Posterior vena cava (tissue), 2 donors: ENCODE measurements at places on chromosomes 7 and 10. TPM values are rescaled to one million over a fixed set of nuclear protein-coding genes. Genes with fewer than 3 reads are reported as not detected.
A peak's percentile ranks its signal among the peaks of the same experiment; 100 is the strongest.

Gene DMBT1
- not detected for total RNA-seq

Gene CPN1
- not detected for total RNA-seq

Gene FAM131B
- total RNA-seq: 1.1 TPM

Gene NPSR1
- total RNA-seq: not detected

Gene DYNC1I1
- total RNA-seq: 17.9 TPM

Gene HSPA14
- total RNA-seq: 13.9 TPM

- no peak for DNase-seq
These were observed 69.8 kb downstream of the HDAC9 start for GRCh38 chr7:18565337-18565736.

- DNase-seq: no peak
These were observed 218.3 kb upstream of the AKR1E2 start for GRCh38 chr10:4607681-4608080.

DNA sequence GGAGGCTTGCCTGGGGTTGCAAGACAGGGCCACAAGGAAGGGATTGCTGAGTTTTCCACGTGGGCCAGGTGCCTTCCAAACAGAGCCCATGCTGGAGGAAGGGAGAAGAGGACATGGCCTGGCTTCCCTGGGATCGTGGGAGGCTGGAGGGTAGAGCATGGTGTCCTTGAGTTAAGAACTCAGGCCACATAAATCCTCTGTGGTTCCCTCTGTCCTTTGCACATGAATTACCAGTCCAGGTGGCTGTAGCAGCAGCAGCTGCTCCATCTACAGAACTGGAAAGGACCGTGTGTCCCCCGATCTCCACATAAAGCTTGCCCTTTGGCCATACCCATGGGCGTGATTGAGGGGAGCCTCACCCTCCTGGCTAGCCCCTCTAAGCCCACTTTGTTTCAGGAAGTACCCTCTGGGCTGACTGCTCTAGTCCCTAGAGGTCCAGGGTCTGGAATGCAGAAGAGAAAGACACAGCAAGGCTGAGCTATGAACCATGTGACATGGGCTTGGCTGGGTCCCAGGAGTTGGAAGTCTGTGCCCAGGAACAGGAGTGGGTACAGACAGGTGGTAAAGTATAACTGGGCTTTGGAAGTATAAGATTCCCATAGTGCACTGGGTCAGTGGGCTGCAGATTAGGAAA, 84.9 kb downstream of the C10orf105 start:
- DNase-seq: no peak

GRCh38 chr10:3734111-3734510, 50.9 kb downstream of the KLF6 start:
- DNase-seq: no peak

DNA sequence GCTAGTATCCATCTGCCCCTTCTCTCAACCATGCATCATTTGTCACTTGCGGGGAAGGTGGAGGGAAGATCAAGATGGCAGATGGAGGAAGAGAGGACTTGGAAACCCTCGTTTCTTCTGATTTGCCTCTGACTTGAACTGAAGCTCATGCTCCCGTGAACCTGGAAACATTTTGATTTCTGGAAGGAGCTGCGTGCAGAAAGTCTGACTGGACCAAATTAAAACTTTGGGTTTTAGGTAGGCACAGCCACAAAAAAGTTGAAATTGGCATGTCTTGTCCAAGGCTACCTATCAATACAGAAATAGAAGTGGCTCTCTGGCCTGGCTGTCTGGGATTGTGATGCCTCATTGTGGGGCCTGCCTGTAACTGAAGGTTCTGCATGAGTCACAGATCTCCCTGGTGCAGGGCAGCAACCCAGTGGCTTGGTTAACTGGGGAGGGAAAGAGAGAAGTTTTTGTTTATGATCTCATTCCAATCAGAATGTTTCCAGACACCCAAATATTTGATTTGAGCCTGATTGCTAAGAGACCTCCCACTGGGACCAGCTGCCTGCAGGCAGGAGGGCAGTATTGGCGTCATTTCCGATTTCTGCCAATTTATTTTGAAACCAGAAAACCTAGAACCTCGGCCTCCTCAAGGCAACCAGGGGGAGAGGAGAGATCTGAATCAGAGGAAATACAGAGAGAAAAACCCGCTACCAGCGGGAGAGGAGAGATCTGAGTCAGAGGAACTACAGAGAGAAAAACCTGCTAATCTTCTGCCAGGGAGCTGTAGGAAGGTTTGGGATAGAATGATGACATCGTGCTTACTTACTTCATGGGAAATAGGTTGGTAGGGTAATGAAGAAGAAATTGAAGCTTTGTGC, 363.6 kb downstream of the ANKRD30A start:
- DNase-seq: peak; percentile 18

DNA sequence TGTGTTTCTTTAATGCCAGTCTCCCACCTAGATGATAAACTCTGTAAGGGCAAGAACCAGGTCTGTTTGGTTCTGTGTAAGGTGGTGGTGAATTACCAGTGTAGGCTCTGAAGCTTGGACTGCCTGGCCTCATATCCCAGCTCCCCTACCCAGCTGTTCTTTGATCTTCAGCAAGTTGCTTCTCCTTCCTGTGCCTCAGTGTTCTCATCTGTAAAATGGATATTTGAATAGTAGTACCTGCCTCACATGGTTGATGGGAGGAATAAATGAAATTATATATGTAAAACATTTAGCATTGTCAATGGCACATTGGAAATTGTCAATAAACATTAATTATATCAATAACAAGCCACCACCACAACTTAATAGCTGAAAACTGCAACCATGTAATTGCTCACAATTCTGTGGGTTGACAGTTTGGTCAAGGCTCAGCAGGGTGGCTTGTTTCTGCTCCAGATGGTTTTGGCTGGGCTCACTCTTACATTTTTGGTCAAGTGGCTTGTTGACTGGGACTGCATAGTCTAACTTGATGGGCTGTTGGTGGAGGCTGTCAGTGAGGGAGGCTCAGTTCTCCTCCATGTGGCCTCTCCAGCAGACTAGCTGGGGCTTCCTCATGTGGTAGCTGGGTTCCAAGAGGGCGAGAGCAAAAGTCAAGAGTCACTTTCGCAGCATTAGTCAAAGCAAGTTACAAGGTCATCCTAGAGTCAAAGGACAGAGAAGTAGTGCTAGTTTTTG, 84.5 kb upstream of the DUSP5 start:
- DNase-seq: no peak

- DNase-seq: no peak
These were observed 8.0 kb downstream of the PSD start for GRCh38 chr10:102410429-102411073.

DNA sequence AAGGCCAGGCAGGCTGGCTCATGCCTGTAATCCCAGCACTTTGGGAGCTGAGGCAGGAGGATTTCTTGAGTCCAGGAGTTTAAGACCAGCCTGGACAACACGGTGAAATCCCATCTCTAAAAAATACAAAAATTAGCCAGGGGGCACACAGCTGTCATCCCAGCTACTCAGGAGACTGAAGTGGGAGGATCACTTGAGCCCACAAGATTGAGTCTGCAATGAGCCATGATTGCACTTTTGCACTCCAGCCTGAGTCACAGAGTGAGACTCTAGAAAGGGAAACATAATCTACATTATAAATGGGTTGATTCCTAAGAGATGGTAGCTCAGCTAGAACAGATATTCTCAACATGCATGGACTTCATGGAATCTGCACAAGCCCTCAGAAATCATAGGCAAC, 6.3 kb upstream of the LIPF start:
- DNase-seq: no peak

DNA sequence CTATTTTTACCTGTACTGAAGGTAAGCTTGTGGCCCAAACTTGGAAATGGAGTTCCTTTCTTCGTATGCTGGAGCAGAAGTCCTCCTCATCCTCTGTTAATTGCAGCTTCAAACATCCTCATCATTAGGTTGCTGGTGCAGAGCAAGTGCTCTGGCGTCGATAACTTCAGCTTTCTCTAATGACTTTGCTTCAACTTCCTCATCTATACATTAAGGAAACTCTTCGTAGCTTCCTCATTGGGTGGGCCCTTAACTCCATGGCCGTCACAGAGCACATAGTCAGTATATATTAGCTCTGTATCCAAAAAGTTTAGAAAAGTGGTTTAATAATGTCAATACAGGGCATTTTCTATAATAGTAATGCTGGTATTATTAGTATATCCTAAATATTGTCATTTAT, 447.7 kb downstream of the SUGCT start:
- no peak for DNase-seq

DNA sequence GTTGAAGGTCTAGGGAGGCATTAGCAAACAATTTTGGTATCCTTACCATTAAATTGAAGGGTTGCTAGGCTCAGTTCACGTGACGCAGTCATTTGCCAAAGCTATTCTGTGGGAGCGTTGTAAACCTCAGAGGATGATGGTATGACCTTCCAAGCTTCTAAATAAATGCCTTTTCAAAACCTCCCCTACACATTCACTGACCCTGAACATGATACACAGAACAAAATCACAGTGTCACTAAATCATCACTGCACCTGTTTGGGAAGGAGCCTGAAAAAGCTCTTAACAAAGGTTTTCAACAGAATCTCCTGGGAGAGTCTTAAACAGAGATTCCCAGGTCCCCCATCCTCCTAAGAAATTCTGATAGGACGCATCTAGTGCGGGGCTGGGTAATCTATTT, 13.2 kb upstream of the CCDC172 start:
- no peak for DNase-seq

DNA sequence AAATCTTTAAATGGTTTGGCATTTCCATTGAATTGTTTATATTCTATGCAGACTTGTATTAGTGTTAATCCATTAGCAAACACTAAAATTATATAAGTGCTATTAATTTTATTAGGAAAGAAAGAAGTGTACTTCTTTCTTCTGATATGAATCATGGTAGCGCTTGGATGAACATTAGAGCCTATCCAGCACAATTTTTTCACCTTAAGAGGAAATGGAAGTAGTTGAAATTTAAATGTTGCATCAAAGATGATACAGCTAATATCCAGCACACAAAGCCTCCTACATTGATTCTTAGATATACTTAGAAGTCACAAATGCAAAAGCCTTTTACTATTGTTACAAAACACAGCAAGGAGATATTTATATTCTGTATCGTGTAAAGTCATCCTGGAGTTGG, 174.5 kb downstream of the AHR start:
- no peak for DNase-seq

DNA sequence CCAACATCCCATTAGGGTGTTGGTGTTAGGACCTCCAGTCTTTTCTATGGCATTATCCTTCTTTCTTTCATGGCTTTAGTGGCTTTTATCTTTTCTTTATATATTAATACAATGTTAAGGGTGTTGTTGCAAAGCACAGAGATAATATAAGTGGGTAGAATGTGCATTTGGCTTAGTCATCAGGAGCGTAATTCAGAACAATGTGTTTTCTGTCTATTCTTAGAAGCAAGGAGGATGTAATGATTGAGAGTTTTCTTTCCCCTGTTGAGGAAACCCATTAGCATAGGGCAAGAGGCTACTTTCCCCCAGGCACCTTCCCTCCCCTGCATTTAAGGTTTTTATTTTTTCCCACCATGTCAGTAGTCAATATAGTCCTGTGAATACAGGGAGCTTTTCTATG, 79.7 kb downstream of the TMEM106B start:
- no peak for DNase-seq

- no peak for DNase-seq
These were observed 16.7 kb downstream of the SEC31B start for GRCh38 chr10:100502926-100503494.
